ENCODE measurements at places on chromosomes 3 and 15.

DNA sequence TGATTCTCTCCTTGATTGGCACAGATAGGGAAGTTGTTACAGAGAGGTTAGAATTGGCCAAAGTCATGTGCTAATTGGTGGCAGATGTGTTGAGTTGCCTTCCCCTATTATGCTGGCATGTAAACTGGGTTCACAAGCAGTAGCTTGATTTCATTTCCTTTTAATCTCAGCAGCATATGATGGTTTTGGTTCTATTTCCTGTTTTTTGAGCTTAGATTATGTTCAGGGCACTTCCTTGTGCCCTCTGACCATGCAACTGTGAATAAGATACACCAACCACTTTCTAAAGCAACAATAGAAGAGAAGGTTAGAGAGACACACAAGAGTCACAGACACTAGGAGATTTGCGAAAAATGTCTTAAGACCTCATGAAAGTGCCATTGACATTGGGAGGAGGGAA is 16.5 kb downstream of the HPS3 start:
- no peak for DNase-seq

DNA sequence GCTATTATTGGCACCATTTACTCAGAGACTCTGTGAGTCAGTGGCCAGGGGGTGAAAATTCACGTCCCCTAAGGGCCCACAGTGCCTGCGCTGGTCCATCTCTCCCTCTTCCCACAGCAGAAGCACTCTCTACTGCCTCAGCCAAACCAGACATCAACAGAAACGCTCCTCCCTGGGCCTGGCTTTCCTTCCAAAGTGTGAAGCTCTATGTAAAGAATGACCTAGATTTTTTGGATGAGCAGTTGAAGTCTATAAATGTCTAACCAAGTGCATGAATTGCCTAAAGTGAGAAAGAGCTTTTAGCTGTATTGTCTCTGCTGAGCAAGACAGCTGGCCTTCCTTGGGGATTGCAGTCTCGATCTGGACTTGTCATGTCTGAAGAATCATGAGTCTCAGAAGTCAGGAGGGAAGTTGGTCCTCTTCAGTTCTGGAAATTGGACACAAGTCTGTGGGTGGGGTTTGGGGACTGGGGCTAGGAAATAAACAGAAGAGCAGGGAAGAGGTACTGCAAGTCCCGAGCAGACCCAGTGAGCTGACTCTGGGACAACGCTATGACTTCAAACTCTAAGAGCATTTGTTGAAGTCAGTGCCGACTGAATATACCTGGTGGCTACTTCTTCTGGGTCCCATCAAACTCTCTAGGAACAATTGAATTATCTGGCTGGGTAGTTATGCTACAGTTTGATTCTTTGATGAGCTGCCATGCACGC is 29.0 kb downstream of the RASGRP1 start:
- no peak for DNase-seq

DNA sequence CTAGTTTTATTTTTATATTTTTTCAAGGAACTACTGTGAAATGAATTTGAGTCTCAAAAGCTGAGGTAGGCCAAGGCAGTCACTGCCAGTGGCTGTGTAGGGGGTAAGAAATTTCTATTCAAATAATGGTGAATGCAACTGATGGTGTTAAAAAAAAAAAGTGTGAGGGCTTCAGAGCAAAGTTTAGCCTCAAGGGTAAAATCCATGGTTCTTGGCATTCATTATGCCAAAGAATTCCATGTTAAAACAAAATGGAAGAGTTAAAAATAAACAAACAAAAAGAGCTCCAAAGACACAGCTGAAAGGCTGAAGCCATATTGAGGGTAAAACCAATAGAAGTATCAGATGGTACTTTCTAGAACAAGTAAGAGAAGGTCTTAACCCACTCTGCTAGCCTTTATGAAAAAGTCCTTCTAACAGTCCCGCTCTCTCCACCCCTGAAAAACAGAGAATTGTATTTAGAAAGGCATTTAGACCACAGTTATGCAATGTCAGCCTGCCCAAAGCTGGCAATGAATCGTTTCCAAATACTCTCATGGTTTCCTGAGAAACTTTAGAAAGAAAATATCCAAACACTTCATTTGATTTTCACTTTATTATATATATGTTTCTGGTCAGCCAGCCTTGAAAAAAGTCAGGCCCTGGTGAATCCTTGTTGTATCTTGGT is 158.4 kb upstream of the GMNC start:
- no peak for DNase-seq

DNA sequence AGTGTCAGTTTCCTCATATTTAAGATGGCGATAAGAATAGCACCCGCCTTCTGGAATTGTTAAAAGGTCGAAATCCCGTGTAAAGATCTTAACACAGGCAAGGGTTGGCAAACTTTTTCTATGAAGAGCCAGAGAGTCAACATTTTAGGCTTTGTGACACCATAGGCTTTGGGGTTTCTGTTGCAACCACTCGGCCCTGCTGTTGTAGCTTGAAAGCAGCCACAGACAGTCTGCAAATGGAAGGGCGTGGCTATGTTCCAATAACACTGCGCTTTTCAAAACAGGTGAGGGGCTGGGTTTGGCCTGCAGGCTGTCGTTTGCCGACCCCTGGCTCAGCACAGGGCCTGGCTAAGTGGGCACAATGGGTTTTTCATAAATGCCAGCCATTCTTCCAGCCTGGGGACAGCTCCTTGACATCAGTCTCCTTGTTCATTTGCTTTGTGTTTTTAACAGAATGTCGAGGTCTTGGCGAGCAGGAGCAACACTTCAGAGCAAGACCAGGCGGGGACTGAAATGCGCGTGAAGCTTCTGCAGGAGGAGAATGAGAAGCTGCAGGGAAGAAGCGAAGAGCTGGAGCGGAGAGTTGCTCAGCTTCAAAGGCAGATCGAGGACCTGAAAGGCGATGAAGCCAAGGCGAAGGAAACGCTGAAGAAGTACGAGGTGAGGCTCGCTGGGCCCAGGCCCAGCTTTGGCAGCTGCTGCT is 75.2 kb upstream of the MYZAP start:
- no peak for DNase-seq

GRCh38 chr15:91271565-91272153 is 171.6 kb downstream of the SV2B start:
- DNase-seq: peak; percentile 72

DNA sequence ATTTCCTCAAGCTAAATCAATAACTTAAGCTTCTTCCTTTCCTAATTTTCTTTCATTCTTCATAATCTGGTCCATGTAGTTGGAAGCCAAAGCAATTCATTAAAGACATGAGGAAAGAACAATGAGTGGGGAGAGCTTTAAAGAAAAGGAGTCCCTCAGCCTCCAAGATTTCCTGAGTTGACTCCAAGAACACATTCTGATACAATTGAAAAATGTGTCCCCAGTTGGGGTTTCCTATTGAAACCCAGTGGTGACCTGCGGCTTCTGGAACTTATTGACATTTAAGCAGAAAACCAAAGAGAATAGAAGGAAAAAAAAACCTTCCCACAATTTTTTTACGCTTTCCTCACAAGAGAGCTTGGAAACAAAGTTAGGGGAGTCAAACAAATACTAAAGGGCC is 37.0 kb downstream of the ATP8B4 start:
- DNase-seq: no peak

DNA sequence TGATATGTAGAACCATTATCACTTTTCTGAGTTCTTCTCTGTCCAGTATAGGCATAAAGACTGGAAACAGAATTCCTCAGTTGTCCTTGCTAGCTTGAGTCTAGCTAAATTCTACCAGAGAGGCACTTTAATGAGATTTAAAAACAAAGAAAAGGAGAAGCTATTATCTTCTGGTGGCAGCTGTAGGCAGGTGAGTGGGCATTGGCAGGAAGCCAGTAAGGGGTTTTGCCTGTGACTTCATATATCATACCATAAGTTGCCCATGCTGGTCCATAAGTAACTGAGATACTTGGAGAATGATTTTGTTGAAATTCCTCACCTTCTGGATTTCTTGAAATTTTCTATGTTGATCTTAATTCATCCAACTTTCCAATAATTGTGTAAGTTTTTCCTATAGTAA is 402.3 kb upstream of the TGFBR2 start:
- no peak for DNase-seq

DNA sequence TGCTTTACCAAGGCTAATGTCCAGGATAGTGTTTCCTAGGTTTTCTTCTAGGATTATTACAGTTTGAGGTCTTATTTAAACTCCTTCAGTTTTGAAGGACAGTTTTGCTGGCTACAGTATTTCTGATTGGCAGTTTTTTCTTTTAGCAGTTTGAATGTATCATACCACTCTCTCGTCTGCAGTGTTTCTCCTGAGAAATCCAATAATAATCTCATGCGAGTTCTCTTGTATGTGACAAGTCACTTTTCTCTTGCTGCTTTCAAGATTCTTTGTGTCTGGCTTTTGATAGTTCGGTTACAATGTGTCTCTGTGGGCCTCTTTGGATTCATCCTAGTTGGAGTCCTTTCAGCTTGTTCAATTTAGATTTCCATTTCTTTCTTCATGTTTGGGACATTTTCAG is 53.0 kb upstream of the EHHADH start:
- DNase-seq: no peak

DNA sequence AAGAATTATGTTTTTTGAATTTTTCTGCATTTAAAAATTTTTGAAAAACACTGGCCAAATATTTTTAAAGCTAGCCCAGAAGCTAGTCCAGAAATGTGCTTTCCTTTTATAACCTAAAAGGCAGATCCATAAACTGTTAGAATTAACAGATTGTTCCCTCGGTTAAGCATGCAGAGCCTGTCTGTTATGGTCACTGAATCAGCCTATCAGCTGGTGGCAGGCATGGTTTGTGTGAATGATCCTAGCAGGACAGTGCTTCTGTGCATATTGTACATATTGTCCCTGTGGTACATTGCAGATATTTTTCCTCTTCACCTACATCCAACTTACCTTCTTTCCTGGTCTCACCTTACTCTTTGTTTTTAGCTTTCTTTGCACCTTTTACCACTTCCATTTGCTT is 53.3 kb downstream of the RARB start:
- DNase-seq: no peak

DNA sequence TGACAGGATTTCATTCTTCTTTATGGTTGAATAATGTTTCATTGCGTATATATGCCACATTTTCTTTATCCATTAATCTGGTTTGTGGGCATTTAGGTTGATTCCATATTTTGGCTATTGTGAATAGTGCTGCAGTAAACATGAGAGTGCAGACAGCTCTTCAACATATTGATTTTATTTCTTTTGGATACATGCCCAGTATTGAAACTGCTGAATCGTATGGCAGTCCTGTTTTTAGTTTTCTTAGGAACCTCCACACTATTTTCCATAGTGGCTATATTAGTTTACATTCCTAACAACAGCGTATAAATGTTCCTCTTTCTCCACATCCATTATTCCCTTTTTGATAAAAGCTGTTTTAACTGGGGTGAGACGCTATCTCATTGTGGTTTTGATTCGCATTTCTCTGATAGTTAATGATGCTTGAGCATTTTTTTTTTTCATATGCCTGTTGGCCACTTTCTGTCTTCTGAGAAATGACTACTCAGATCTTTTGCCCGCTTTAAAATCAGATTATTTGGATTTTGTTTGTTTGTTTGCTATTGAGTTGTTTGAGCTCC is 21.7 kb downstream of the AQP9 start:
- DNase-seq: no peak

GRCh38 chr3:193630005-193630404 is 37.0 kb downstream of the OPA1 start:
- DNase-seq: no peak

DNA sequence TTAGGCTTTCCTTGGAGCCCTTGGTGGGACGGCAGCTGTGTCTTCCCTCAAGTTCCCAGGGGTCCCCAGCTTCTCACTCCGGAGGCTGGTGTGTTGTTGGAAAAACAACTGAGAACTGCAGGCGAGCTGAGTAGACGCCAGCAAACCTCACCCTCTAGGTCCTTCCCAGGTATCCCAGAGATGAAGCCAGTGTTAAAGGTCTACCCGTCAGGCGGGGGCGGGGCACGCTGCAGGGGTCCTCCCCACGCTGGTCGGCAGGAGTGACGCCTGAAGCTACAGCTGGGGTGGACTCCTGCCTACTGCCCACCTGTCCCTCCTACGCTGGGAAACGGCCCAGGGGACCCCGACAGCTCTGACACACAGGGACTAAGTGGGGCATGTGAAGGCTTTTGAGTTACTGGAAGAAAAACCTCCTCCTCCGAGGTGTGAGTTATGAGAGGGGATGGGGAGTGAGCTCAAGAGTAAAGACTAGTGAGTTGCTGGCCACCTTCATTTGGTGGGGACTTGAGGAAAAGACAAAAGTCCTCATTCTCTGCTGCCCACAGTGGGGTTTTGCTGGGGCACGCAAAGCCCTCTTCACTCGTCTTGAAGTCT is 32.2 kb upstream of the SNRPA1 start:
- DNase-seq: no peak

GRCh38 chr3:151226088-151226563 is 23.1 kb upstream of the GPR171 start:
- no peak for DNase-seq

DNA sequence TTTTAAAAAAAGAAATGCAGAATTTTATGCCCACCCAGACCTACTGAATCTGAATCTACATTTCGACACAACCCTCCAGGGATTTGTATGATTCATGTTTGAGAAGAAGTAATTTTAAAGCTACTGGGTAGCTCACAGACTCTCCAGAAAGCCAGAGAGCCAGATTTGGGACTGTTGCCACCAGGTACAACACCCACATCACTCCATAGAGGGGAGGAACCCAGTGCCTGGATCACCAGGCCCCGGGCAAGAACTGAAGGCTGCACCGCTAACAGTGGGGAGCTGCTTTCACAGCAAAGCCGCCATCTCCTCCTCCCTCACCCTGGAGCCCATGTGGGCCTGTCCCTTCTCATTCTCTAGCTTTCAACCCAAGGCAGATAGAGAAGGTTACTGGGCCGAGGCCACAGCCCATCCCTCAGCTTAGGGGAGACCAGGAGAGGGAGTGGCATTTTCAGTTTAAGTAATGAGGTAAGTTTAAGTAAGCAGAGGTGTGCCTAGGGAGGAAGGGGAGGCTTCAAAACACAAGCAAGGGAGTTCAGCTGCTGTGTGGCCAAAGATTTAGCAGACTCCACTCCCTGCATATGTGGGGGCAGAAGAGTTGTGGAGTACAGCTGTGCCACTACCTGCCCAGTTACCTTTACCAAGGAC is 109.8 kb downstream of the IL12A start:
- no peak for DNase-seq

DNA sequence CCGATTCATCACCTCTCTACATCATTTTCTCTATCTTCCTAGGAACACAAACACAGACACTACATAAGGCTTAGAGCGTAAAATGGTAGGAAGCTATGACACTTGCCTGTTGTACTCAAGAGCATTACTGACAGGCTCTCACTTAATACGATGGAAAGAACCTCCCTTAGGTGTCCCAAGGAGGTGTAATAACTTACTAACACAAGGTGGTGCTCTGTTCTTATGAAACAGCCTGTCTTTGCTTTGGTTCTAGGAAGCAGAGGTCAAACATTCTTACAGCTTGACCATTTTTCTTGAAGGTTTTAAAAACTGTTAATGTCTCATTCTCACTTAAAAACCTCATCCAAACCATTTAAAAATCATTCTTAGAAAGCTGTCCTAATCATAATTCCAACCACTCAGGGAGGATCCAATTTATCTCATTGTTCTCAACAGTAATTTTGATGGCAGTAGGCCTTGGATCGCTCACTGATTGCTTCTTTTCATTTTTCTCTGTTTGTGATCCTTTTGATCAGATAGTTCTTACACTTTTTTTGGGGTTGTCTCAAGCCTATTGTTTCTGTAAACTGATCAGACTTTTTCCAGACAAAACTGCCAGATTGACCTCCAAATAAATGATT is 317.8 kb upstream of the AGTR1 start:
- DNase-seq: no peak

GRCh38 chr3:59839283-59839682 is 789.5 kb upstream of the CFAP20DC start:
- DNase-seq: no peak

GRCh38 chr3:193812791-193813500 is 219.9 kb downstream of the OPA1 start:
- DNase-seq: no peak

Data from stimulated activated CD4-positive, alpha-beta T cell treated with anti-CD3 and anti-CD28 coated beads, Interleukin-4, amount 100 ng/mL, for 24 hours (primary cell).